ENCODE measurements at places on chromosomes 4 and X. TPM values are rescaled to one million over a fixed set of nuclear protein-coding genes. Genes with fewer than 3 reads are reported as not detected.

DNA sequence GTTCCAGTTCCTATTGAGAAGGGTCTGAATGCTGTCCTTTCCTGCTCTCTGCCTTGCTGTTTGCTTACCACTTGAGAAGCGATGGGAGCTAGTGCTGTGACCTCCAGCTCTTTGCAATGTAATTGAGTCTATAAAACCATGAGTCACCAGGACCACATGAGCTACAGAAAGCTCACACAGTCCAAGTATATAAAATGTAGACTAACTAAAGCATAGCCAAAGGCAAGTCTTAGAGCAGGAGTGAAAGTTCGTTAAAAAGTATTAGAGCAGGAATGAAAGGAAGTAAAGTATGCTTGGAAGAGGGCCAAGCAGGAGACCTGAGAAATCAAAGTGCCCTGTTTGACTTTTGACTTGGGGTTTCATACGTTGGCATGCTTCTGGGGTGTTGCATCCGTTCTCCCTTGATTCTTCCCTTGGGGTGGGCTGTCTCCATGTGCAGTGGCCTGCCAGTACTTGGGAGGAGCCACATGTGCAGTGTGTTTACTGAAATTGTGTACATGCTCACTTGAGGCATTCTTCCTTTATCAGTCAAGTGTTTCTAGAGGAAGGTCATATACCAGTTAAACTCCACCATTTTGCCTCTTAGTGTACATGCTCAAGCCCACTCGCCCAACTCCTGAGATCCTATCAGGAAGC is 71.3 kb upstream of the KIT start:
- DNase-seq, result peak; percentile 25

GAGE1 gene
- polyA plus RNA-seq, result not detected

DNA sequence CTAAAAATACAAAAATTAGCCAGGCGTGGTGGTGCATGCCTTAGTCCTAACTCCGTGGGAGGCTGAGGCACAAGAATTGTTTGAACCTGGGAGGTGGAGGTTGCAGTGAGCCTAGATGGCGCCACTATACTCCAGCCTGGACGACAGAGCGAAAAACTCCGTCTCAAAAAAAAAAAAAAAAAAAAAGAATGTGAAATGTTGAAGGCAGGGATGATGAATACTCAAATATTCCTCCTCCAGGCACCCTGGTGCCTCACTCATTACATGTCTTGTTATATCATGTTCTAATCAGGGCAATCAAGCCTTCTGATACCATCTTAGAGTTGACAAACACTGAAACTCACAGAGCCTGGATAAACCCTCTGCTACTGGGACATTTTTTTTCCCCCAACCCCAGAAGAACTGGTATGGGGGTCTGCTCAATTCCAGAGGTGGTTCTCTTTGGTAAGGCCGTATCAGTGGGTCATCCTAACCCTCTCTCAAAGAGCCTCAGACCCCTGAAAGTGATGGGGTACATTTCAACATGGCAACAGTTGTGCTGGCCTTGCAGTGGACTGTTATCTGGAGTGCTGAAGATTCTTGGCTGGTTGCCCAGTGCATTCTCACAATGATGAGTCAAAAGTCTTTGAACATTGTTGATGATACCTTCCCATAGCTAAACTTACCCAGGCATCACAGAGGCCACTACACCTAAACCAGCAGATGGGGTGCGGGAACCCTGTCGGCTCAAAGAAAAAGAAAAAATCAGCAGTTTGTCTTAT is 2.4 kb upstream of the SH3KBP1 start:
- DNase-seq, result no peak

YY2 gene
- 0.86 TPM for polyA plus RNA-seq

DNA sequence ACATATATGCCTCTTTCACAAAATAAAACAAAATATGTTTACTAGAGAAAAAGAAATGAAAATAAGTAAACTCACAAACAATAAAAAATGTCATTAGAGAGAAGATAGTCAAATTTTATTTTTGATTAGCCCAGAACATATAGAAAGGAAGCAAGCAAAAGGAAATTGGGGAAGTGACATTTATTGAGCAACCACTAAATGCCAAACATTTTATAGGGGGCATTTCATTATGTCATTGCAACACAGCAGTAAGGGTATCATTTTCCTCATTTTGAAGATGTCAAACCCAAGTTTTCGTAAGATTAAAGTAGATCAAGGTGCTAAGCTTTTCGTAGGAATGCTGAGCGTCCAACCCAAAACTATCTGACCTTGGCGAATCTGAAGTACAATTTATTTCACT is 1331.5 kb upstream of the PABPC4L start:
- no peak for DNase-seq

ZXDB gene
- 6.4 TPM for polyA plus RNA-seq

MGAT4D gene
- polyA plus RNA-seq, result not detected

- no peak for DNase-seq
These were observed at the start of gene RGN for GRCh38 chrX:47078129-47079043. RGN (plus strand) TSS chrX:47078443; CDS start chrX:47081145, 2,702 bp downstream.

- DNase-seq, result no peak
These were observed 5.8 kb downstream of the PAPSS1 start for GRCh38 chr4:107714256-107714655.

CRMP1 gene
- 0.03 TPM for polyA plus RNA-seq

- DNase-seq, result no peak
These were observed 47.0 kb downstream of the SPRY1 start for GRCh38 chr4:123443401-123444289.

DNA sequence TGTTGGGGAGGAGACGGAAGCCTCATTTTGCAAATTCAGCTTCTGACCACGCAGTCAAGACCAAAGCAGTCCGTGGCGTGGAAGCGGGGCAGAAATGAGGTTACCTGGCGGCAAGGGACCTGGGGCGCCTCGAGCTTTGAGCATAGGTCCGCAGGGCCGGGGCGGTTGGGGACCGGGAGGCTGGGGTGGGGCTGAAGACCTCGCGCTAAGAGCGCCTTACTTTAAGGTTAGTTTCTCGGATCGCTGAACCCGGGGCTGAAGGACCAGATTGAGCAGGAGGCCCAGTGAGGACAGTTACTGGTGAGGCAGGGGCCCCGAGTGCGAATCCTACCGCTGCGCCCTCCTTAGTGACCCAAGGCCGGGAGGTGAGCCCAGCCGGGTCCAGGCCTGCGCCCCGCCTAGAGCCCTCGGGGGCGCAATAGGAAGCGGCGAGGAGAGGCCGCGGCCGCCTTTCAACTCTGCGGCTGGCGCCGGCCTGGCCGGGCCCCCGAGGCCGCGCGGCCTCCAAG is 7.5 kb downstream of the MSX1 start:
- no peak for DNase-seq

DNA sequence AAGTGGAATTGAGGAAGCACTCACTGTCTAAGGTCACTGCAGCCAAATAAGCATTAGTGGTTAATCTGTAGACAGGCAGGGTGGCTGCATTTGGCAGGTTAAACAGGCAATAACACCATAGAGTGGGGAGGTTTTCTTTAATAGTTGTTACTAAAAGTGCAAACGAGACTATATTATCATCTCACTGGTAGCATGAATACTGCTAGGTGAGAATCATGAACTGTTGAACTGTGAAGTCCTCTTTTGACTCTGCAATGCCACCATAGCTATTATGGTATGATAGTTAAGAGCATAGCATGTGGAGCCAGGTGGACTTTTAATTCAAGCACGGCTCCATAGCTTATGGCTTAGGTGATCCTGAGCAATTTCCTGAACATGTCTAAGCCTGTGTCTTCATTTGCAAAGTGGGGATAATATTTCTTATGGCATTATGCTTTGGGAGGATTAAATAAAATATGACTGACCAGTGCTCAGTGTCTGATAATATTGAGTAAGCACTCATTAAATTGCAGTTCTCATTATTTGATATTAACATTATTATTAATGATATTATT is 235.6 kb upstream of the HHIP start:
- DNase-seq, result no peak

GRCh38 chr4:53515076-53515475 is 76.2 kb downstream of the LNX1 start:
- no peak for DNase-seq

DNA sequence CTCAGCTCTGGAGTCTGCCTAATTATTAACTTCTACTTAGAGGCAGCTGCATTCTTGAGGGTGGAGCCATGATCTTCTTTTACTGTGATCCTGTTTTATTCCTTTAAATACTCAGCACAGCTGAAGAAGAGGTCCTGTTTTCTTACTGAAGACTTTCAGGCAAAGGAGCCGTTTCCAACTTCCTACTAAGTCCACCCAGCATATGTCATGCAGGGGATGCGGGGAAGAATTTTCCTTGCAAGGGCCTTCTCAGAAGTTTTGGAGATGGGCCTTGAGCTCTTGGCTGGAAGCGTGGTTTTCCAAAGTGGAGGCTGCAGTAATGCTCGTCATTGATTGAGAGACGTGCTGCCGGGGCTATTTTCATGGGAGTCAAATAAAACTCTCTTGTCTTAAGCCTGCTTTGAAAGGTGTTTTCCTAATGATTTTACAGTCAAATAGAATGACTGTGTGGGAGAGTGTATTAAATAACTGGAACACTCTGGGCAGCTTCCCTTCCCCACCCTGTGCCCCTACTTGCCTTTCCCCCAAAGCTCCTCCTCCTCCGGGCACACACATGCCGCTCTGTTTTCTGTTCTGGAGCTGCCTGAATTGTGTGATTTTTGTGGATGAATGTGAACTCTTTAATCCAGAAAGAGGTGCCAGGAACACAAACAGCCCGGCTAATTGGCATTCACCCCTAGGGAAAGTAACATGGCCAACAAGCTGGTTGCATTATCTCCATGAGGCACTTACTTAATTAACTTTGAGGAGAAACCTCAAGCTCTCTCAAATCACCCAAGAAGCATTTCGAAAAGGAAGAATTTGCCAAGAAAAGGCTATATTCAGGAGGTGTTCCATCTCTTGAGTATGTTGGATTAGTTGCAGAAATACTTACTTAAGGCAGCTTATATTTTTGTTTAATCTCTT is 28.1 kb downstream of the FGF2 start:
- no peak for DNase-seq

DNA sequence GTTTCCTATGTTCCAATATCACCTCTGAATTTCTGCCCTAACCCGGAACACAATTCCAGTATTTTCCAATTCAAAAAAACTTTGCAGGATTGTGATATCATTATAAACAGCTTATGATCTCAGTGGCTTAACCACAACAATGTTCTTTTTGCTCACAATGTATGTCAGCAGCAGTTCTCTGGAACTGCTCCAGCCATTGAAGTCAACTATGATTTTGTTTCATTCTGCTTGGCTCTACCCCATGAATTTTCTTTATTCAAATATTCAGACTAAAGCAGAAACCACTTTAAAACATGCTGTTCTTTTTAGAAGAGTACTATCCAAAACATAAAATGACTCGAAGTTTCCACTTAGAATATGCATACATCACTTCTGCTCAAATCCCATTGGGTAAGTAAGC is 1611.1 kb downstream of the ARAP2 start:
- no peak for DNase-seq

DNA sequence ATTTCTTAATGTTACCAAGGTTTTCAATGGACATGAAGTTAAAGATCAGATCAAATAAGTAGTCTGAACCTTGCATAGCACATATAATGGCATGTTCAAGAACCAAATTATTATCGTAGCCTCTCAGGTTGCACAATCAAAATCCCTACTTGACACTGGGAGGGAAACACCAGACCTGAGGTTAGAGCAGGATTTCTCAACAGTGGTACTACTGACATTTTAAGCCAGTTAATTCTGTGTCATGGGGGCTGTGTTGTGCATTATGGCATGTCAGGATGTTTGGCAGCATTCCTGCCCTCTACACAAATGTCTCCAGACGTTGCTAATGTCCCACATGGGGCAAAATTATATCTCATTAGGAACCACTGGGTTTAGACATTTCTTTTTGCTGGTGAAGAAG is 20.8 kb downstream of the RLIM start:
- DNase-seq, result no peak

GRCh38 chr4:52212702-52213101 is 161.6 kb downstream of the SPATA18 start:
- DNase-seq, result no peak

DNA sequence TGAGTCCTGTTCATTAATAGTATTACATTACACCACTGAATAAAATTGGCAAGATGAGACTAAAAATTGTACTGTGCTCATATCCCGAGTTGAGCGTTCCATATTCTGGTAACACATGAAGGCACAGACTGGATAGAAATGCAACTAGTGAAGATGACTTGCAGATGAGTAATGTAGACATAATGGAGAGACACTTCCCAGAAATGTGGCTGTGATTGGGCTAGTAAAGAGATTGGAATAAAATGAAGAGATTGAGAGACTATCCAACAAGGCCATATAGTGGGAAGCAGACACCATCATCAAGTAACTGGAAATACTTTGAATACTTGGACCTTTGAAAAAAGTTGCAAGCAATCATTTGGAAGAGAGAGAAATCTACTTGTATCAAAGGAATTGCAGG is 77.3 kb downstream of the DCAF8L1 start:
- no peak for DNase-seq

CTAG2 gene
- polyA plus RNA-seq, result not detected

MAP7D2 gene
- 0.35 TPM for polyA plus RNA-seq

GRCh38 chr4:24809376-24809775 is 14.0 kb downstream of the SOD3 start:
- no peak for DNase-seq

XAGE1A gene
- not detected for polyA plus RNA-seq

- DNase-seq, result no peak
These were observed 899.2 kb downstream of the FAT4 start for GRCh38 chr4:126213996-126214395.

DNA sequence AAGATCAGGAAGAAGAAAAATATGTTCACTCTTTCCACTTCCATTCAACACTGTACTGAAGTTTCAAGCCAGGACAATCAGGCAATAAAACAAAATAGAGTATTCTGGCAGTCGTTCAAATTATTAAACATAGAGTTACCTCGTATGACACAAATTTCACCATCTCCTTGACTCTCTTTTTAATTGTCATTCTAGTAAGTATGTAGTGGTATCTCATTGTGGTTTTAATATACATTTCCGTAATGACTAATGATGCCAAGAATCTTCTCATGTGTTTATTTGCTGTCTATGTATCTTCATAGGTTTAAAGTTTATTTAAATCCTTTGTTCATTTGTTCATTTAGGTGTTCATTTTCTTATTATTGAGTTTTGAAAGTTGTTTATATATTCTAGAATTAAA is 352.2 kb downstream of the IDS start:
- DNase-seq, result no peak

CLDN2 gene
- polyA plus RNA-seq, result not detected

GRCh38 chr4:148923881-148924280 is 481.7 kb upstream of the NR3C2 start:
- no peak for DNase-seq

GRCh38 chrX:17475449-17476217 is 100.6 kb downstream of the NHS start:
- no peak for DNase-seq

POU3F4 gene
- polyA plus RNA-seq, result not detected

KCNE5 gene
- polyA plus RNA-seq, result 0.12 TPM

RIPPLY1 gene
- not detected for polyA plus RNA-seq

DNA sequence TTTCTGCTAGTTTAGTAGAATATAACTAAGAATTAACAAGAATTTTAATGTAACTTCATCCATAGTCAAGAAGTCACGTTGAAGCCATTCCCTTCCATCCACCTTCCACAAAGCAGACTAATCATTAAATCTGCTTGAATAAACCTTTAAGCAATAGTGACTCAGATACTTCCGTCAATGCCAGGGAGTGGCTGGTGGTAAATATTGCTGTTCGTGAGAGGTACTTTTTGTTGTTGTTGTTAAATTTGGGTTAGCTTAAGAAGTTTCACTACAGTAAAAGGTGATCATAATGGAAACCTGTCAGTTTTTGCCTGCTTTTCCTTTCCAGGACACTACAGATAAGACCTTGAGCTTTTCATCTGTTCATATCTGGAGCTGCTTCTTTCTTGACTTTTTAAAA is 316.3 kb downstream of the TMA16 start:
- DNase-seq, result no peak

GRCh38 chrX:2889045-2889605 is 40.0 kb downstream of the ARSD start:
- no peak for DNase-seq
